ENCODE measurements at places on chromosomes 1 and 21.

GRCh38 chr1:38605063-38605462 is 254.5 kb downstream of the RRAGC start:
- no peak for DNase-seq

DNA sequence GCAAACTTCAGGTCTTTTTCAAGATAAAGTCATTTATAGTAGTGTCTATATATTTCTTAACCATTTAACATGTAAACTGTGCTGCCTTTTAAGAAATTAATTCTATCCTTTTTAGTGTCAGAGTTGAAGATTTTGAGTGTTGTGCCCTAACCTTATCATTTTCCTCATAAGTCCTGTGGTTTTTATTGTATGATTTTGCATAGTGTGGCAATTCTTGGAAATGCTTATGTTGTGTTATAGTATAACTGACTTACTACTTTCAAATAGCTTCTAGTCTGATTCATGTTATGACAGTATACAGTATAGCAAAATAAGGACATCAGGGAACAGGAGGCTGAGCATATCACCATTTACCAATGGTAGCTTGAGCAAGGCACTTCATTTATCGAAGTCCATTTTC is 99.1 kb downstream of the PTBP2 start:
- no peak for DNase-seq

- no peak for DNase-seq
Measured at GRCh38 chr1:56439610-56440264, 139.6 kb downstream of the PLPP3 start.

DNA sequence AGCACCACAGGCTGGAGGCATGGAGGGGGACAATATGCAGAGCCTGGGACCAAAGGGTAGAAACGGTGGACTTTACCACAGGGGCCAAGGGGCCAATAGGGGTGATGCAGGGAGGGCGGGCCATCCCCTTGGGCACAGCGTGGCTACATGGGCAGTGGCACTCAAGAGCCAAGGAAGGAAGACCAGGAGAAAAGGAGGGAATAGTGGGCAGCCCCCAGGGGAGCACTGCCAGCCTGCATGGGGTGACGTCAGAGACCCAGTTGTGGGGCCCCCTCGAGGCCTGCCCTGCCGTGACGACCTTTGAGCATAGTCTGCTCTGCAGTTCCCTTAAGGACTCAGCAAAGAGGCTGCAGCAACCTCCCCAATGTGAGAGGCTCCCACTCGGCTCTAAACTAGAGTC is 95.5 kb upstream of the TMPRSS2 start:
- no peak for DNase-seq

DNA sequence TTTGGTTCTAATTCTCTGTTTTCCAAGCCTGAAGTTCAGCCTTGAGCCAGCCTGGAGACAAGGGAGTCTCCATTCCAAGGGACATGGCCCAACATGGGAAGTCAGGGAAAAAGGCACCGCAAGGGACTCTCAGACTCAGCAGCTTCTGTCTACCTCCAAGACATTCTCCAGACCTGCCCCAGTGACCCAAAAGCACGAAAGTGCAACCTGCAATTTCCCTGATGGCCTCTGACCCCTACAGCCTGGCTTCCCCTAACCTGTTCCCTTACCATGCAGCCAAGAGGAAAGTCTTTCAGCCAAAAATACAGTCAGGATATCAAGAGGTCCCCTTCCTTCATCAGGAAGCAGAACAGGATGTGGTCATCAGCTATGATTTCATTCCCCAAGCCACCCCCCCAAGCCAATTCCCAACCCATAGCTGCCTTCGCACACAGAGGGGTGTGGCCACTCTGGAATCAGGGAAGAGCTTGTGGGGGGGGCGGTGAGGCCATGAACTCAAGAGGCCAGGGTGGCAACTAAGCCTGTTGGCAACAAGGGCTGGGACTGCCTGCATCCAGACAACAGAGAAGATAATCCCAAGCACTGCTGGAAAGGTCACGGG is 59.2 kb downstream of the TIAM1 start:
- DNase-seq, result no peak

DNA sequence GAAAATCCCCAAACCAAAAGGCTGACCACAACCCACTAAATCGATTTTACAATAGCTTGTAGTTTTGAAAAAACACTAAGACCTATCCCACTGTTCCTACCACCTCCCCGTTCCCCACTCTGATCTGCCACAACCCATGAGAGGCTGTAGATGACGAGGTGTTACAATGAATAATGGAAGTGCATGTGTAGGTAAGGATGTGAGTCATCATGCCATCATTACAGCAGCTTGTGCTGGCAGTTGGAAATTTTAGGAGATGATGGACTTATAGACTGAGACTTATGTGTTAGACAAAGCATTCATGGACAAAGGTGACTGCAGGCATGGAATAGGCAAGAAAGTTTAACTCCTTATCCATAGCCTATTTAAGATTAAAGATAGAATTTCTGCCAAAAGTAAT is 184.7 kb upstream of the CACYBP start:
- no peak for DNase-seq

DNA sequence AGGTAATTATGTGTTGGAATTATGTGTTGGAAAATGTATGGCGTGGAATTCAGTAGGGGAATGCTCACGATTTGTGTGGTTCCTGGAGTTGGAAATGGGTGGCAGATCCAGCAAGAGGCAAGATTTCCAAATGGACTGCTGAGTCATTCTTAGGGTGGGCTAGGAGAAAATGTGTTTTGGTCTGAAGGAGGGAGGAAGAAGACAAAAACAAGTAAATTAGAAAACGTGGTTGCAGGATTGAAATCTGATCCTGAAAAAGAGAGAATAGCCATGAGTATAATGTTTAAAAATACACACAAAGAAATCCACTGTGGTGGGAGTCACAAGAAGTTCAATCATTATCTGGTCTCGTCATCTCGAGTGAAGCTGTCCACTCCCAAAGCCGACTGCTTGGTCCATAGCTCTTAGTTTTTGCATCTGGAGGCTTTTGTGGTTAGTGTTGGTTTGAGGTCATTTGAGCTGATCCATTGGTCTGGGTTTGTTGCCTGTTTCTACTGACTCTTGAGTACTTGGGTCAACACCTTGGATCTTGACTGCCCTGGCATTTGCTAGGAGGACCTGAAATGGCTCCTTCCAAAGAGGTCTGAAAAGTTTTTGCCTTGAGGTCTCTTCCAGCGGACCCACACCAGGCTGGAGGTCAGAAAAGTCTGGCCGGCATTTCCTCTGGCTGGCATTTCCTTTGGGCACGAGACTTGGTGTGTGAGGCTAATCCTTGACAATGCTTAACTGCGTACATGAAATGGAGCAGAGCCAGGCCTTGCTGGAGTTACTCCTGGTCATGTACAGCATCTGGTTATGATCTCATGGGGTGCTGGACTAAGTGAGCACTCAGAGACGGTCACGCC is 9.2 kb downstream of the MX2 start:
- no peak for DNase-seq

DNA sequence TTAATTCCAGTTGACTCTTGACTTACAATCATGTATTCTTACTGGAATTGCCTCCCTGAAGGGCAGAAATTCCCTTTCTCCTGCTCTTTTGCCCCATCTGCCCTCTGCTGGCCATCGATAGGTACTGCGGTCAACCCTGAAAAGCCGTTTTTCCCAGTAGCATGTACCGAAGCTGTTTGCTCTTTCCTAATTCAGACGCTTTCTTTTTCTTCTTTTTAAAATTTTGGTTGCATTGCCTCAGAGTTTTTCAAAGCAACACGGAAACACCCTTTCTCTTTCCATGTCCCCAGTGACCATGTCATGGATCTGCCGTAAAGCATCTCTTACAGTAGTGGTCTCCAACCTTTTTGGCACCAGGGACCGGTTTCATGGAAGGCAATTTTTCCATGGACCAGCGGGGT is 164.2 kb upstream of the C1orf21 start:
- peak; percentile 29 for DNase-seq

GRCh38 chr1:102833151-102833550 is 275.2 kb downstream of the COL11A1 start:
- no peak for DNase-seq
